Activated naive CD8-positive, alpha-beta T cell treated with anti-CD3 and anti-CD28 coated beads, Interleukin-2, amount 50 U/mL, for 16 hours (primary cell): ENCODE measurements at places on chromosomes 3 and 15.

DNA sequence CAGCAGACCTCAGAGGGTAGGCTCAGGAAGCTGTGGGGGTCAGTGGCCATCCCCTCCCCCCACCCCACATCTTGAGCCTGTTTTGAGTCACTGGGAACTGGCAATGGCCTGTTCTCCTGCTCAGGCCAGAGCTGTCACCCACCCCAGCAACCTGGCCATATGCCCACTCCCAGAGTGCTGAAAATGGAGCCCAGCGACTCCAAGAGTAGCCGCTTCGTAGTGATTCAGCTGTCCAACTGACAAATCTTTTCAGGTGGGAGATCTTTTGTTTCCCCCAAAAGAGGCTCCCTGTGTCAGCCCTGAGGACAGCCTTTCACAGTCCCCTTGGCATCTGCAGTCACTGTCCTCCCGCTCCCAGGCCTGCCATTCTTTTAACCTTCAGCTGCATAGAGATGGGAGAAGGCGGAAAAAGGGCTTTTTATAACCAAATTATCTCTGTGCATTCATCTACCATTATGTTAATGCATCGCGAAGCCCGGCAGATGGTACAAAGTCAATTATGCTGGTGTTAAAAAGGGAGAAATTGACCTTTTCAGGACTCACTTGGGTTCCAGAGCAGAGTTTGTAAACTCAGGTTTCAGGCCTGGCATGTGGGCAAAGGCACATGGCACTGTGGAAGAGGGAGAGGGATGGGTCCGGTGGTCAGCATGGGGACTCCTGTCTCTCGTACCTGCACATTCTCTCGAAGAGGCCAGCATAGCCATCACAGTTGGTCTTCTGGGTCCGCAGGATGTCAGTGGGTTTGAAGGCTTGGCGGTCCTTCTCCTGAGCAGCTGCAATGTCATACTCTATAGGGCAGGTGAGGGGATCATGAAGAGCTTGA lies 32.1 kb downstream of the KY start:
- no peak for DNase-seq

GRCh38 chr3:74624301-74624700 lies 9.8 kb upstream of the CNTN3 start:
- DNase-seq: no peak

DNA sequence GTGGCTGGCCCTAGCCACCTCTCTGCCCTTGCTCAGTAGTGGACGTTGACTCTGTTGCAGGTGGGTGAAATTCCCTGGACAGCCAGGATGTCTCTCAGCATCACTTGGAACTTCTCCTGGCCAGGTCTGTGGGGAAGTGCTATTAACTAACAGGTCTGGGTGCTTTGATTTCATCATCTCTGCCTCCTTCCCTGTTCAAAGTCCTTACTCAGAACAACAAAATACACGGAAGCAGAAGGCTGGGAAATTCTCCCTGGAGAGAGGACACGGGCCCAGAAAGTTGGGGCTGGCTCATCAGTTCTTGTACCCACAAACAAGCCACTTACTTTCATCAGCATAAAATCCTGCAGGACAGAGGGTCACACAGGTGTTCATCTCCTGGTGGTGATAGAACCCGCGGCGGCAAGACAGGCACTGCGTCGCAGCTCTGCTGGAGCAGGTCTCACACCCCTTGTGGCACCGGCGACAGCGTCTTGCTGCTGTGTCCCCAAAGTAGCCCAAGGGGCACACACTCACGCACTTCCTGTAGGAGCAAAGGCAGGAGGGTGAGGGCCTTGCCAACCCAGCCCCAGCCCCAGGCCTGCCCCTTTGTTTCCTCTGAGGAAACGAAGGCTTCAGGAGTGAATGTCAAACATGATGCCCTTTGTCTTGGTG lies 29.6 kb upstream of the SNRPA1 start:
- no peak for DNase-seq

GRCh38 chr15:92006186-92007028 lies 152.9 kb downstream of the SLCO3A1 start:
- no peak for DNase-seq

- DNase-seq: no peak
These were observed 1.8 kb downstream of the CLCN2 start for GRCh38 chr3:184359610-184360009.

GRCh38 chr3:94069194-94069813 lies 6.4 kb downstream of the NSUN3 start:
- no peak for DNase-seq

GRCh38 chr3:182802413-182803390 lies 9.4 kb downstream of the ATP11B start:
- DNase-seq: no peak

DNA sequence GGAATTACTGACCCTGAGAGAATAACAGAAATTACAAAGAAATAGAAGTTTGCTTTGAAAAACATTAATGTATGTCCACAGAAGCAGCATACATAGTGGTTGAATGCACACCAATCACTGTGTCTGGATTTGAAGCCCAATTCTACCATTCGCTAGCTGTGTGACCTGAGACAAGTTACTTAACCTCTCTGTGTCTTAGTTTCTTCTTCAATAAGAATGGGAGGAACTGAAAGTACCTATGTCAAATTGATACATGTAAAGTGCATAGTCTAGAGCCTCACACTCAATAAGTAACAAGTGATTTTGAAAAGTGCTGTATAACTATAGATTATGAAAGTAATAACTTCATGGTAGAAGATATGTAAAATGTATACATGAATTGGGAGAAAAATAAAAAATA lies 457.8 kb downstream of the FOXP1 start:
- DNase-seq: no peak

- DNase-seq: no peak
These were observed 9.2 kb upstream of the MCCC1 start for GRCh38 chr3:183108470-183108869.

GRCh38 chr3:87268646-87269211 lies 7.7 kb downstream of the POU1F1 start:
- DNase-seq: no peak

GRCh38 chr15:35000511-35000910 lies 12.4 kb upstream of the ZNF770 start:
- no peak for DNase-seq

DNA sequence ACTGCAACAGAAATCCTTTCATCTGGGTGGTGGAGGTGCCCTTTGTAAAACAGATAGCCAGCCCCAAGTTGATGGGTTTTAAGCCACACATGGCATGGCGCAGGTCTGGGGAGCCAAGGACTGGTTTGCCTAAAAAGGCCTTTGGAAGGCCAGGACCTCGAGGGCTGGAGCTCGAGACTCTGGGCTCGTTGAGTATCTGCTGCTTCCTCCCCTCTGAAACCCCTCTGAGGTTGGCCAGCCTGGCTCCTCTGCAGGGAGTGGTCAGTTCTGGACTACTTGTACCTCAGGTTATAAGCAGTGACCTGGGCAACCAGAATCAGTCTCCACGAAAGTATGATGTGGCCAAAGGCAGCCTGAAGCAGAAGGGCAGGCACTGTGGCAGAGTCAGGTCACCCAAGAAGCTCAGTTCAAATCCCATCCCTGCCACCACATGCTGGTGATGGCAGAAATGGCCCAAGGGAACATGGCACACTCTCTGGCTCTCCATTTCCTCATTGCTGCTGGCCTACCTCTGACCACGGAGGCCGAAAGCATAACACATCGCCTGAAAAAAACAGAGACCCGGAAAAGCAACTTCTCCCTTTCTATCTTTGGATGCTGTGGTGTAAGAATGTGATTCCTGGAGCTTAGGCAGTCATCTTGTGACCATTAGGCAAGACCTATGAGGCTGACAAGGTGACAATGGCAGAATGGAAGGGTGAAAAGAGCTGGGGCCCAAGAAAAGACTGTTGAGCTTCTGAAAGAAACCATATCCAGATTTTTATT lies 51.2 kb downstream of the WNT7A start:
- DNase-seq: no peak

DNA sequence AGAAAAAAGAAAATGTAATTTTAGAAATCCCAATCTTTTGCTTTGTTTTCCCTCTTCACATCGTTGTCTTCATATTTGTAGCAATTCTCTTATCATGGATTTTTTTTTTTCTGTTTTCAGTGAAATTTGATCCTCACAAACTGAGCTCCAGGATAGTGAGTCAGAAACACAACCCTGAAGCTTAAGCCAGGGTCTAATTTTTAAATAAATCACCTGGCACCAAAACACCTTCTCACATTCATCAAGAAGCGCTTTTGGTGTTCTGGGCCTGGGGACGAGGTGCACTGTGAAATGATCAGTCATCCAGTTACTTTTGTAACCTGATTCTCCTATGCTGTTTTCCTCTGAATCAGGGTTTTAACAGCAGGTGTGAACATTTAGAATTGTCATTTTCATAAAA lies 87.7 kb downstream of the REC114 start:
- DNase-seq: no peak

DNA sequence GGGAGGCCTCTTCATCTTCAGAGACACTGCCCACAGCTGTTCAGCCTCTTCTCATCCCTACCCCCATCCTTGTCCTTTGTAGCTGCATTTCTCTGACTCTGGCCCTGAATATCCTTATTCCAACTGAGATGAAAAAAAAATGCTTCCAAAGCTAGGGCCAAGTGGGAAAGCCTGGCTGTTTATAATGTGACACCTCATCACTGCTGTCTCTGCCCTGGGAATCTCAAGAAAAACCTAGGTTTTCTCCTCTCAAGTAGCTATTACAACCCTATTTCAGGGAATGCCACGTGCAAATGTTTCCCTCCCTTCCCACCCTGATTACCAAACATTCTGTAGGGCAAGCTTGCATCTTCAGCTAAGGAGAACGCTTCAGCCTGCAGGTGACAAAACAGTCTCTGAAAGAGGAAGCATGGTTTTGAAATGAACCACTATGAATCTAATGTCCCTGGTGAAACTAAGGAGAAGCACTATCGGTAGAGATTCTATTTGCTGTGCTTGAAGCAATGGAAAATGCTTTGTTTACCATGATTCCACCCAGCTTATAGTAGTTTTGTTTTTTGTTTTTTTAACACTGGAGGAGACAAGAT lies 65.4 kb downstream of the USF3 start:
- DNase-seq: no peak

DNA sequence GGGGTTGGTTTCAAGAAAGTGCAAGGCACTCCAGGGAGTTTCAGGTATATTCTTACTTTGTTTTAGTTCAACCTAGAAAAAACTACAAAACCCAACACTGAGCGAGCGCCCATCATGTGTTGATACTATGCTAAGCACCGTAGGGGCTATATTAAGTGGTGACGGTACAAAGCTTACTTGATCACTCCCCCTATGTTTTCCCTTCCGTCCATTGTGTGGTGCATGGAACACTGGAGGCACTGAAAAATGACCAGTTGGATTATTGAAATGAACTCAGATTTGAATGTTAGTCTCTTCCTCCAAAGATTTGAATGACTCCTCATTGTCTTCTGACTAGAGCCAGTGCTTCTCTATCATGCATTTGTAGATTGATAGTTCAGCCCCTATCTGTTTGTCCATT lies 6.6 kb downstream of the MYZAP start:
- DNase-seq: no peak

- DNase-seq: no peak
These were observed 231.3 kb upstream of the SEMA6D start for GRCh38 chr15:47486040-47486439.

DNA sequence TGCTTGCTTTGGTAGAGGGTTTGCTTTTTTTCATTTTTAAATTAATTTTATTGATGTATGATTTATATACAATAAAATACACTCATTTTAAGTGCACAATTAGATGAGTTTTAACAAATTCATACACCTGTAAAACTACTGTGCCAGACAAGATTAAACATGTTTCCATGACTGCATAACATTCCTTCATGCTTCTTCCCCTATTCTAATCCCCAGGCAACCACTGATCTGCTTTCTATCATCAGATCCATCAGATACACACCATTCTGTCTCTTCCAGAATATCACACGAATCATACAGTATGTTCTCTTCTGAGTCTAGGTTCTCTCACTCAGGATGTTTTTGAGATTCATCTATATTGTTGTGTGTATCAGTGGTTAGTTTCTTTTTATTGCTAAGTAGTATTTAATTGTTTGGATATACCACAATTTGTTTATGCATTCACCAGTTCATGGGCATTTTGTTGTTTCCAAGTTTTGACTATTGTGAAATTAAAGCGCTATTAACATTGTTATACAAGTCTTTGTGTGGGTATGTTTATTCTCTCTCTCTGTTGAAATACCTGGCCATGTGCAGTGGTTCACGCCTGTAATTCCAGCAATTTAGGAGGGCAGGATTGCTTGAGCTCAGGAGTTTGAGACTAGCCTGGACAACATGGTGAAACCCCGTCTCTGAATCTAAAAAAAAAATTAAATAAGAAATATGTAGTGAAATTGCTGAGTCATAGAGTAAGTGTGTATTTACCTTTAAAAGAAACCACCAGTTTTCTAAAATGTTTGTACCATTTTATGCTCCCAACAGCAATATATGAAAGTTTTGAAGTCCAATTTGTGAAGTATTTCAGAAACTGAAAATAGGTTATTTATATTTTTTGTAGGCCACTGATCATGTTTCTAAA lies 7.0 kb upstream of the TFG start:
- DNase-seq: no peak

- no peak for DNase-seq
These were observed 208.3 kb downstream of the THSD4 start for GRCh38 chr15:71323584-71323983.

DNA sequence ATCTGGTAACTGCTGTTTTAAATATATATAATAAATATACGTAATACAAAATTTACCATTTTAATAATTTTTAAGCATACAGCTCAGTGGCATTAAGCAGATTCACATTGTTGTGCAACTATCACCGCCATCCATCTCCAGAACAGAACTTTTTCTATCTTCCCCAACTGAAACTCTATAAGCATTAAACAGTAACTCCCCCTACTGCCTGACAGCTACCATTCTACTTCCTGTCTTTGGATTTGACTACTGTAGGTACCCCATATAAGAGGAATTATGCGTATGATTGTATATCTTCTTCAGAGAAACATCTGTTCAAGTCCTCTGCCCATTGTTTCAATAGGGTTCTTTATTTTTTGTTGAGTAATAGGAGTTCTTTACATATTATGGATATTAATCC lies 36.8 kb downstream of the EID1 start:
- DNase-seq: no peak

- DNase-seq: no peak
These were observed 15.0 kb upstream of the C15orf61 start for GRCh38 chr15:67505675-67506572.

GRCh38 chr15:59436774-59437141 lies 1.2 kb upstream of the FAM81A start:
- DNase-seq: no peak

GRCh38 chr3:126039870-126040269 lies 44.1 kb downstream of the SLC41A3 start:
- DNase-seq: no peak

GRCh38 chr3:43093006-43093405 lies 12.9 kb downstream of the POMGNT2 start:
- DNase-seq: no peak

GRCh38 chr3:27253831-27254230 lies 115.4 kb downstream of the NEK10 start:
- no peak for DNase-seq

GRCh38 chr15:88032787-88033186 lies 223.8 kb downstream of the NTRK3 start:
- no peak for DNase-seq
